Mesenchymal stem cell (in vitro differentiated cells and primary cell): ENCODE measurements at places on chromosomes 13 and 19.

DNA sequence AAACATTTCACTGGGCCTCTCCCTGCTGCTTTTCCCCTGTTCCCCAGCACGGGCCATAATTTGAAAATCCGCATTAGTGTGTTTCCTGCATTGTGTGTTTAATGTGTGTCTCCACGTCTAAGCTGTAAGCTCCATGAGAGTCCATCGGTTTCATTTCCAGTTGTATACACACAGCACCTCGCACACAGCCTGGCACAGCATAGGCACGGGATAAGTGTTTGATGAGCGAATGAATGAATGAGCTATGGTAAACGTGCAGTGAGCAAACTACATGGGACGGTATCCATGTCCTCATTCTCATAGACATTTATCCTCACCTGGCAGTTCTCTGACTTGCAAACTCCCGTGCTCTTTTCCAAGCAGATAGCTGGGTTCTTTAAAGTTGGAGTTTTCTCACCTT, 106.1 kb downstream of the RAB20 start:
- DNase-seq, result no peak

- DNase-seq, result no peak
These were observed 13.5 kb downstream of the WIZ start for GRCh38 chr19:15436012-15436825.

- peak; percentile 91 for DNase-seq
These were observed at the start of gene SLC8A2 for GRCh38 chr19:47471733-47472457. SLC8A2 (minus strand) TSS chr19:47471893; CDS start chr19:47466403, 5,490 bp downstream.

DNA sequence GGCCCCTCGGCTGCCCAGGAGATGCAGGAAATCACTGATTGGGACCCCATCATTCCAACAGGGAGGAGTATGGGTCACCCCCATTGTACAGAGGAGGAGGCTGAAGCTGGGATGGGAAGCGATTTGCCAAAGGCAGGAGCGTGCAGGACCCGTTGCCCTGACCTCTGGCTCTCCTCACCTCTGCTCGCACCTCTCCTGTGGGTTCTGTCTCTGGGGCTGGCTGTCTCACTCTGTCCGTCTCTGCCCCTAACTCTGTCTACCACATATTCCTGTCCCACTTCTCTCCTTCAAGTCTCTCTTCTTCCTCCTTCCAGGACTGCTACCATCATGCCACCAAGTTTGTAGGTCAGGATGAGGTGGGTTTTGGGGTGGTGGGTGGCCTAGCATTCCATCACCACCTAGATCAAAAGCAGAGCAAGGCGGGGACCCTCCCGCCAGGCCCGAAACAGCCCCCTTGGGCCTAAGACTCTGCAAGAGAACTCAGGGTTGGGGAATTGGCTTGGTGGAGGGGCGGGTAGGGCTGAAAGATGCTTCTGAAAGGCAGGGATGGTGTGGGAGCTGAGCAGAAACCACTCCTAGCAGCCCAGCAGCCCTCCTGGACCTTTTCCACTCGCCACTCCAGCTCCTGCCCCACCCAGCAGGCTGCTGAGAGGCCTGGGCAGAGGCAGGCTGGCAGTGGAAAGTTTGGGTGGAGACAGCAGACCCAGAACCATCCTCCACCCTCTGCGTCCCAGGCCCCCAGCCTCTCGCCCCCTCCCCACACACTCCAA, 1.0 kb upstream of the LGALS7 start:
- DNase-seq, result no peak

DNA sequence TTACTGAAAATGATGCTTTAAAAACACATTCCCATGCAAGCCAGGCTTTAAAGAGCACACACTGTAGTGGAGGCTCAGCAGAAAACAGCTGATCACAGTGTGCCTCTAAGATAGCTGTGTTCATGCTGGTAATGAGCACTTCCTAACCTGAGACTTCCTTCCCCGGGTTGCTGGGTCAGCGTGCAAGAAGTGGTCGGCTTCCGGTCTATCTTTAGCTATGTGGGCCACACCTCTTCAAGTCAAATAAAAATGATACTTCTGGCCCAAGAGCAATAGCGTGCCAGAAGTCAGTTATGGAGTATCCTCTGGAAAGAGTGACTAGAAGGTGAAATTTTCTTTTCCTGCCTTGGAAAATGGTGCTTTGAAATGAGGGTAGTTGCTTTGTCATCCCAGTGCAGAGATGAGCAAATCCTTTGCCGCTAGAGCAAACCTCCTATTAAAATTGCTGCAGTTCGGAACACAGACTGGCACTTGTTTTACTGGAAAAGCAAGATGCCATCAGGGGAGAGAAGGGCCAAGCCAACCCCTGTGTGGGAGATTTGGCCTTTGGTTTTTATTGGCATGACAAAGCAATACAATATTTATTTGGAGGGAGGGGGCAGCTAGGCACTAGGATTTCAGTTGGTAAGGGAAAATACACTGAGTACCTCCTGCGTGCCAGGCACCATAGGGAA, 64.2 kb downstream of the ARHGAP35 start:
- DNase-seq, result no peak

- no peak for DNase-seq
These were observed 617 bp upstream of the CEACAM7 start for GRCh38 chr19:41688687-41689086.

GRCh38 chr13:27533155-27533643, 82.8 kb upstream of the MTIF3 start:
- peak; percentile 69 for DNase-seq

GRCh38 chr19:46192992-46193650, 36.4 kb upstream of the IGFL1 start:
- peak; percentile 95 for DNase-seq

- DNase-seq, result peak; percentile 8
These were observed 15.2 kb downstream of the ZNF221 start for GRCh38 chr19:43966079-43966694.

DNA sequence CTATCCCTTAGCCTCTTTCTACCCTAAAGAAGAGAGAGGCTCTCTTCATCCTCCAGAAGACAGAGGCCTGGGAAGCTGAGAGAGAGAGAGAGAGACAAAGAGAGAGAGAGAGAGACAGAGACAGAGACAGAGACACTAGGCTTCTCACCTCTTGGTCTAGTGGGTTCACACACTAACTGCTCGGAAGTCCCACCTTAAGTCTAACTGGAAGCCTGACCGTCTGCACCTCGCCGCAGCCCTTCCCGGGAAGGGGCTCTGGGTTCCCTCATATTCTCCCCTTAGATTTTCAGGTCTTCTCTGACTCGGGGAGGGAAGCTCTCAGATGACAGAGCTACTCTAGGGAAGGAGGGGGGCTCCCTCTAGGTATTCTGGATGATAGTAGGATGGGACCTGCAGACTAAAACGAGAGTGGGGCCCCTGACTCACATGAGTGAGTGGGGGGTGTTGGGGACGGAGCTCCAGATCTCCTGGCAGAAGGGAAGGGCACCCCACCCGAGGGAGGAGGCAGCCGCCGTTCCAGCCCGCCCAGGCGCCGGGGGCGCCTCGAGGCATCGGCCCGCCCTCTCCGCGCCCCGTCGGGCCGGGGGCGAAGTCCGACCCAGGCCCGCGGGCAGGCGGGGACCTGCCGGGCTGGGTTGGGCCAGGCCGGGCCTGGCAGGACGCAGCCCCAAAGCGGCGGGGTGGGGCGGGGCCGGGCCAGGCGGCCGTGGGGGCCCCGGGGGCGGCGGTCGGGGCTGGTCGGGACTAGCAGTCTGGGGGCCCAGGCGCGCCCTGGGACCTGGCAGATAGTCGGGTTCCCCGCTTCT, 2.0 kb upstream of the JUNB start:
- peak; percentile 67 for DNase-seq

GRCh38 chr13:74184283-74184682, 50.1 kb upstream of the KLF12 start:
- no peak for DNase-seq

- no peak for DNase-seq
These were observed 4.5 kb downstream of the CDC37 start for GRCh38 chr19:10398819-10399218.

GRCh38 chr13:68551701-68552522, 1321.8 kb upstream of the PCDH9 start:
- DNase-seq, result peak; percentile 37

GRCh38 chr13:22271903-22272302, 601.0 kb downstream of the FGF9 start:
- no peak for DNase-seq

DNA sequence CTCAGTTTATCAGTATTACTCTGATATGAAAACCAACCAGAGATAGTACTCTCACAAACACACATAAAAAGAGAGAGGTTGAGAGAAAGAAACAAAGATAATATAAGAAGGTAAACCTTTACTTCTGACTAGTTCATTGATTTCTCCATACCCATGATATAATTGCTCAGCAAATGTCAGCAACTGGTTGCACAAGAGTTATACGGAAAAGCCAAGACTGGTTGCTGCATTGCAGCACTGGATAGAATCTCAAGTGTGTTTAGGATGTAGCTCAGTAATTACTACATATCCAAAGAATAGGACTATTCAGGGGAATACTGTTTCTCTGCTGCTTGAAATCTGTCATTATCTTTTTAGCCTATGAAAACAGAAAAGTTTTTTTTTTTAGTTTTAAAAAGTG, 1332.8 kb downstream of the OLFM4 start:
- no peak for DNase-seq

DNA sequence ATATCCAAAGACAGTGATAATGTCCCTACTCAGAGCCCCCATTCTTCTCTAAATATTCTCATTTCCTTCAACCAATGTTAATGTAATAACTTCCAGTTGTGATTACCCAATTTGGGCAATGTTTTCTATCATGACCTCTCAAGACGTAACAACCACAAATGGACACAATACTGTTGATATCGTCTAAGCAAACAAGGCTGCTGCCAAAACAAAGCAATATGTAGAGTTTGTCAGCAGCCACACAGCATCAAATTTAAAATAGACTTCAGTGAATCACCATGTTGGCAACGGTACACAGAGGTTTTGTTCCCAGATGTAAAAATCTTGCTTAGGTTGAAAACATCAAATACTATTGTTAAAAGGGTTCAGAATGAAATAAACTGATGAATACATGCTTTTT, 205.1 kb downstream of the DACH1 start:
- no peak for DNase-seq

- DNase-seq, result no peak
These were observed 193.9 kb downstream of the GPC5 start for GRCh38 chr13:91592056-91593014.

DNA sequence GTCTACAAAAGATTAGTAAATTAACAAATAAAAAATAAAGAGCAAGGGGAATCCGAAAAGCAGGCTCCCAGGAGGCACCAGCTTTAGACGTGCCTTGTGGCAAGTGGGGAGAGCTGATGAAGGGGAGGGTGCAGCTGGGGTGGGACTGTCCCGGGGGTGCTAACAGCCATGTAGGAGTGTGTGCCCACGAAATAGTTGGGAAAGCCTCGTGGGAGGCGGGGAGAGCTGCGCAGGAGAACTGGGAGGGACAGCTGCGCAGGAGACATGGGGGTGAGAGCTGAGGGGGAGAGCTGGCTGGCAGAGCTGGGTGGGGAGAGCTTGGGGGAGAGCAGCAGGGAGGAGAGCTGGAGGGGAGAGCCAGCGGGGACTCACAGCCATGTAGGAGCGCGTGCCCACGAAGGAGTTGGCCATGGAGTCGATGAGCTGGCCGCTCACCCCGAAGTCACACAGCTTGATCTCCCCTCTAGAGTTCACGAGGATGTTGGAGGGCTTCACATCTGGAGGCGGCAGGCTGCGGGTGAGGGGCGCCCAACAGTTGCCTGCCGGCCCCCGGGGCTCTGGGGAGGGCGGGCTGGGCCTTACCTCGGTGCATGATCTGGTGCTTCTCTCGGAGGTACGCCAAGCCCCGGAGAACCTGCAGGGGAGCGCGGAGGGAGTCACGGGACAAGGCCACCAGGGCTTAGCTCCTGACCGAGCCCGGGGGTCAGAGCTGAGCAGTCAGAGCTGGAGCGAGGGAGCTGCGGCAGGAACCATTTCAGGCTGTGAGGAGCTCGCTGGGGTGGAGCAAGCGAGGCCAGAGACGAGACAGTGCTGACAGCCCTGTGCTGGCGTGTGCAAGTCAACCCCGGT, 23.1 kb downstream of the MAP2K2 start:
- no peak for DNase-seq

GRCh38 chr13:113121183-113121927, 1.2 kb upstream of the F10 start:
- no peak for DNase-seq

- no peak for DNase-seq
These were observed 178.1 kb downstream of the FLT1 start for GRCh38 chr13:28316836-28317235.

- DNase-seq, result peak; percentile 23
These were observed 941.9 kb upstream of the SLC10A2 start for GRCh38 chr13:104008075-104008474.

DNA sequence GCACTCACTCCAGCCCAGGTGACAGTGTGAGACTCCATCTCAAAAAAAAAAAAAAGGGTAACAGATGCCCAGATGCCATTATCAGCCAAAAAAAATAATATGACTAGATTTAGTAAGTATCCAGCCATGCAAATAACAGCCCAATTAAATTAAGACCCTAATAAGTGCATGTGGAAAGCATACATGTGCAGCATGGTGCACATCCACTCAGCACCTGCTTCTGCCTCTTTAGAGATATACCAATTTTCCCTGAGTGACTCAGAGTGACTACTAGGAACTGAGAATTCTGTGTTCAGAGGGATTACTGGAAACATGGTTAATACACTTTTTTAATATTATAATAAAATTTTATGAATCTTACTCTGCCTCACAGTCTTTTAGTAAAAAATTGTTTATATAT, 29.8 kb upstream of the ZNF675 start:
- no peak for DNase-seq

DNA sequence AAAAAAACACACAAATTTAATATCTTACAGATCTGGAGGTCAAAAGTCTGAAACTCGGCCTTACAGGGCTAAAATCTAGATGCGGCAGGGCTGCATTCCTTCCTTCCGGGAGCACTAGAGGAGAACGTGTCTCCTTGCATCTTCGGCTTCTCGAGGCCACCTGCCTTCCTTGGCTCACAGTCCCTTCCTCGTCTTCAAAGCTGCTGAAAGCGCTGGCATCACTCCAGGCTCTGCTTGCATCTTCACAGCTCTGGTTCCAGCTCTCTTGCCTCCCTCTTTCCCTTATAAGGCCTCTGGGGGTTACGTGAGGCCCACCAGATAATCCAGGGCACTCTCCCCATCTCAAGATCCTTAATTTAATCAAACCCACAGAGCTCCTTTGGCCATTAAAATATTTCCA, 10.5 kb downstream of the XRCC1 start:
- no peak for DNase-seq

DNA sequence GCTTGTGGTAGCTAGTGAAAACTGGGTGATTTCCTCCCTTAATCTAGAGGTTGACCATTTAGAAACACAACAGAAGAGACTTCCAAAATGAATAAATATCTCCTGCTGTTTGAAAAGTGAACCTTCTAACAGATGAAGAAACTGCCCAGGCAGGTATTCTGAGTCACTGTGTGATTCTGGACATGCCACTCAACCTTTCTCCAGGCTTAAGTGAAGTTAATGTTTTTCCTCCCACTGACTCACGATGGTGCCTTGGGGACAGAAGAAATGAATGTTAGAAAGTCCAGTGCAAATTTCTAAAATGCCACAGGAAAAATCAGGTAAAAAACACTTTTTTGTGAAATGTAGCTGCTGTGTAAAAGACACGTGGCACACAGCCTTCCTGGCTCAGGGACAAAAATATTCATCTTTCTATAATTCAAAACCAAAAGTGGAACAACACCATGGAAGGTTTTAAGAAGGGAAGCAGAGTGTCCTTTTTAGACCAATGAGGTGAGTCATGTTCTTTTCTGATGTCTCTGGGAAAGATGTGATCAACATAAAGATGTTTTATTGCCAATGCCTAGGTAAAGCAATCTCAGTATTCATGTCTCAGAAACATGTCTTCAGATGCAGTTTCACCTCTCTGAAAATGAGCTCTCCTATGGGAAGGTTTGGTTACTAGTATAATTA, 9.1 kb downstream of the UBE2L5 start:
- no peak for DNase-seq
